SJSA1 (cell line): ENCODE measurements at places on chromosomes 7 and 10. TPM values are rescaled to one million over a fixed set of nuclear protein-coding genes. Genes with fewer than 3 reads are reported as not detected.

GRCh38 chr7:77321300-77321699 is 94.8 kb downstream of the GSAP start:
- no peak for DNase-seq

Gene GDF10
- not detected in 2 replicates for total RNA-seq

- DNase-seq, result no peak
These were observed 50.6 kb downstream of the PRPF18 start for GRCh38 chr10:13637303-13637856.

Gene CYP3A7
- total RNA-seq, result not detected in 2 replicates

DNA sequence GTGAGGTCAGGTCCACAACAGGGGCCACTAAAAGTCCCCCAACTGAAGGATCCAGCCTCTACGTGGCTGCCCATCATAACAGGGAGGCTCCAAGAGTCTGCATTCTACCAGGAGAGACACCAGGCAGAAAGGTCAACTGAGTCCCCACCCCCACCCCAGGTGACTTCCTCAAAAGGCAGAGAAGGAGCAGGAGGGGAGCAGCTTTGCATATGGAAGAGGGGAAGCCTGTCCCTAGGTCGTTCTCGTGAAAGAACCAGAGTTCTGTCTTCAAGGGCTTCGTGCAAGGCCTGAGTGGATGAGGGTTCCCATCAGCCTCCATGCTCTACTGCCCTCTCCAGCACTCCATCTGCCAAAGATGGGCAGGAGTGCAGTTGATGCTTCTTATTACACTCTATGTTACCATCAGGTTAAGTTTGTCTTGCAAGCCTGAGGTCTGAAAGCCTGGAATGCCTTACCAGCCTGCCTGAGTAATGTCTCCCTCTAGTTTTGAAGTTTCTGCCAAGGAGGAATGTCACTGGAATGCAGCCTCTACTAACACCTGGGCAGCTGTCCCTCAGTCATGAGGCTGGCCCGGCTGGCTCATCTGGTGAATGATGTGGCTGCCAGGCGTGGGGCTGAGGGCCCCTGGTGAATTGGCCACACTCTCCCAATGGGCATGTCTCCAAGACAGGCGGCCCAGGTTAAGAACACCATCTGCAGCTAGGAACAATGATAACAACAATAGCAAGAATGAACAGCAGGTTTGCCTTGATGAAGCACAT is 54.3 kb upstream of the SMNDC1 start:
- DNase-seq, result no peak

DNA sequence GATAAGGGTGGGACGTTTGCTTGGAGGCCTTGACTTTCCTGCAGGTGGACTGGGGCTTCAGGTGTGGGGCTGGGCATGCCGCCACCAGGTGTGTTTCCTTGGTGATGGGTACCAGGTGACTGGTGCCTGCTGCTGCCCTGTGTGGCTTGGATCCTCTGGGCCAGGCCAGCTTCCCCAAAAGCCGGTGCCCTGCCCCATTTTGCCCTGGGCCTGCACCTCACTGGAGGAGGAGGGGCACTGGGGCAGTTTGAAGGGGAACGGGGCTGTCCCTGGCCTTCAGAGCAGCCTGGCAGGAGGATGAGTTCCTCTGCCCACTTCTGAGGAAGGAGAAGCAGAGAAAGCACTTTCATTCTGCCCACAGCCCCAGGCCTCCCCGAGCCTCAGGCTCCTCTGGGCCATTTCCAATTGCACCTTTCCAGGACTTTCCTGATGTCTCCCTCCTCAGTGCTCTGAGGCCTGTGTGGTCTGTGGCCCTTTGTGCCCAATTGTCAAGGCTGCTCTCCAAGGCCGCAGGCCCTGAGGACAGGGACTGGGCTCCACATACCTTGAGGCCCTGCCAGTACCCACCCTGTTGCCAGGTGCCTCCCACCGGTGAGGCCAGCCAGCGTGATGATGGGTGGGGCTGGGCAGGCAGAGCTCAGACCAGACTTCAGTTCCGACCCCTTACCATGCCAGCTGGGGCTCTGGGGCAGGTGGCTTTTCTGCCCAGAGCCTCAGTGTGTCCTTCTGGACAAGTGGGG is 25.3 kb upstream of the SMARCD3 start:
- no peak for DNase-seq

Gene SEPTIN14
- total RNA-seq, result not detected in 2 replicates

DNA sequence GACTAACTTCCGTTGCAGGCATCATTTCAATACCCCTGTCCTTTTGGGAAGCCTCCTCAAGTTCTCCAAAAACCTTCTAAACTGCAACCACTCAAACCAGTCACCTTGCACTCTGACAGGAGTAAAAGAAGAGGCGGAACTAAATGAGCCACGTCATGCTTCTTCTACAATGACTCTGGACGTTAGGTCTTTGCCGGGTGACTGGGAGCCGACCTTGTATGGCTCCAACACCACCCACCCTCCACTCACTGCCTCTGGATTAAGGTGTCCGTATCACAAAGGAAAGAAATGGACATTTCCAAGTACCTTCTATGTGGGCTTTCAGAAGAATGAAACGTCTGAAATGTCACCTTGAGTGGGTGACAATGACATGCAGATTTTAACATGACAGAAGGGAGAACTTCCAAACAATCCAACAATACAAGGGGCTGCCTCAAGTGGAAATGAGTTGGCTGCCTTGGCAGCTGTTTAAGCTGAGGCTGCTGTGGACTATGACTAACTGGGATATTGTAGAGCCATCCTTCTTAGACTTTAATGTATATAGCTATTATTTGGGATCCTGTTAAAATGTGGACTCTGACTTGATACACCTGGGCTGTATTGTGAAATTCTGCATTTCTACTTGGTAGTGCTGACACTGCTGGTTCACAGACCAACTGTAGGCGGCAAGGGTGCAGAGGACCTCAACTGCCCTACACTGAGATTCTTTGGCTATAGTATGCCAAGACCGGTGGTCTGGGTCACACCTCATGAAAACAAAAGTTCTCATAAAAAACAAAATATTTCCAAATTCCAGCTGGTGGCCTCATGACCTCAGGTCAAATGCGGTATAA is 33.8 kb upstream of the PDLIM1 start:
- DNase-seq, result no peak

Gene TUBAL3
- total RNA-seq, result not detected in 2 replicates

GRCh38 chr7:26420422-26421019 is 128.9 kb downstream of the SNX10 start:
- DNase-seq, result no peak

DNA sequence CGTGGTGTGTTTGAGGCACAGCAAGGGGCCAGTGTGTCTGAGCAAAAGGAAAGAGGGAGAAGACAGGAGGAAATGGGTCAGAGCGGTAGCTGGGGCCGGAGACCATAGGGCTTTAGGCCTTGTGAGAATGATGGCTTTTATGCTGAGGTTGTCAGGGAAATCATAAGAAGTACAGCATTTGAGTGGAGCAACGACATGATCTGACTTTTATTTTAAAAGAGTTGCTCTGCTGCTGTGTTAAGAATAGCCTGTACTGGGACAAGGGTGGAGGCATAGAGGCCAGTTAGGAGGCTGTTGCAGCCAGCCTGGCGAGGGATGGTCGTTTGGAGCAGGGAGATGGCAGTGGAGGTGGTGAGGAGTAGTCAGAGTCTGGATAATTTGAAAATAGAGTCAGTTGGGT is 174.3 kb downstream of the SNX10 start:
- DNase-seq, result no peak

DNA sequence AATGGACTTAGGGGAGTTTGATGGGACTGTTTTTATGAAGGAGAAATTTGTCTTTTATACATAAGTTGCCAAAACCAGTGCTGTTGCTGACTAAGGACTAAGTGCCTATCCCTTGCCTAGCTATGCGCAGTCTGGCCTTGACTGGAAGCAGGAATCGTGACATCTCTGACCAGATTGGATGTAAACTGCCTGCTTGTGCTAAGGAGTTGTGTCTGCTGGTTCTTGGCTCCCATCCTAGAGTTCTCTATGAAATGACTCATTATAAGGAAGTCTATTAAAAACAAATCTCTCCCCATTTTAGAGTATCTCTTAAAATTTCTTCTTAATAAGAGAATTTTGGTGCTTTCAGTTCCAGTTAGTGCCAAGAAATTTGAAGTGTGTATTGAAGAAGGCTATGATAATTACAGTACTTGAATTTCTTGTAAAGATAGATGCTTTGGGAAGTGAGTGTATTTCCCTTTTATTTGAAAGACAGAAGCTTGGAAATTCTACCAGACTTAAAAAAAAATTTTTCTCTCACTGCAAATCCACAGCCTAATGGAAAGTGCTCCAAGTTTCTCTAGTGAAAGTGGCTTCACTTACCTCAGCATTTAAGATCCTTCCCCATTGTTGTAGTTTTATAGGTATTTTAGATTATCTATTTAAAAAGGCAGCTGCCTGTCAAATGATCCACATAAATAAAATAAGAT is 77.6 kb downstream of the BICC1 start:
- peak; percentile 63 for DNase-seq

- DNase-seq, result no peak
These were observed 112.8 kb downstream of the SEMA3D start for GRCh38 chr7:85074016-85074415.

Gene DDC
- not detected in 2 replicates for total RNA-seq

Gene GLI3
- total RNA-seq, result 0.91 and 1.7 TPM in 2 replicates

DNA sequence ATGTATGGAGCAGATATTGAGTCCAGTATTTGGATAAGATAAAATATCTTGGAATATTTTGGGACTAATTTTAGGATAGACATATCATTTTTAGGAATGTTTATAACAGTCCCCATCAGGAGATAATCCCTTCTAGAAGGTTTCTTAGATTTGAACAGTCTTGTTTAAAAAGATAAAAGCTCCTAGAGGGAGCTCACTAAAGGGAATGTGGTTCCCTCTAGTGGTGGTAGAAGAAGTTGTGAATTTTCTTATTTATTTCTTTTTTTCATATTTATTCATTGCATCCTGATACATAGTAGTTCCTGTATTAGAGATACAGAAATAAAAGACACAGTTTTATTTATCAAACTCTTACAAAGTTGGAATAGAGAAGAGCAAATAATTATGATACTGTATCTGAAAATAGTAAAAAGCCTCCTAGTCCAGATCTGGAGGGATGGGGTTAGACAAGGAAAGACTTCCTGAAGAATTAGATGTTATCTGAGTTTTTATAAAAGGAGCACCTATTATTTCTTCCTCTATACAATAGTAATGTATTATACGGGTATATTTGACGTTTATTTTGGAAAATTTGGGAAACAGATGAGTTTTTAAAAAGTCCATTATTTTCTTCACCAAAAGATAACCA is 24.5 kb upstream of the KLF14 start:
- peak; percentile 48 for DNase-seq

GRCh38 chr10:62386356-62387320 is 12.5 kb downstream of the ZNF365 start:
- no peak for DNase-seq

Gene NPC1L1
- not detected in 2 replicates for total RNA-seq

Gene RPEL1
- 0.13 TPM in 1 of 2 replicates, not detected in the other for total RNA-seq

GRCh38 chr7:96959135-96959534 is 46.2 kb upstream of the DLX6 start:
- DNase-seq, result no peak

- no peak for DNase-seq
These were observed 380.3 kb upstream of the SEMA3C start for GRCh38 chr7:81298951-81299666.

- DNase-seq, result no peak
These were observed 98.9 kb upstream of the ARHGAP21 start for GRCh38 chr10:24822590-24822989.

DNA sequence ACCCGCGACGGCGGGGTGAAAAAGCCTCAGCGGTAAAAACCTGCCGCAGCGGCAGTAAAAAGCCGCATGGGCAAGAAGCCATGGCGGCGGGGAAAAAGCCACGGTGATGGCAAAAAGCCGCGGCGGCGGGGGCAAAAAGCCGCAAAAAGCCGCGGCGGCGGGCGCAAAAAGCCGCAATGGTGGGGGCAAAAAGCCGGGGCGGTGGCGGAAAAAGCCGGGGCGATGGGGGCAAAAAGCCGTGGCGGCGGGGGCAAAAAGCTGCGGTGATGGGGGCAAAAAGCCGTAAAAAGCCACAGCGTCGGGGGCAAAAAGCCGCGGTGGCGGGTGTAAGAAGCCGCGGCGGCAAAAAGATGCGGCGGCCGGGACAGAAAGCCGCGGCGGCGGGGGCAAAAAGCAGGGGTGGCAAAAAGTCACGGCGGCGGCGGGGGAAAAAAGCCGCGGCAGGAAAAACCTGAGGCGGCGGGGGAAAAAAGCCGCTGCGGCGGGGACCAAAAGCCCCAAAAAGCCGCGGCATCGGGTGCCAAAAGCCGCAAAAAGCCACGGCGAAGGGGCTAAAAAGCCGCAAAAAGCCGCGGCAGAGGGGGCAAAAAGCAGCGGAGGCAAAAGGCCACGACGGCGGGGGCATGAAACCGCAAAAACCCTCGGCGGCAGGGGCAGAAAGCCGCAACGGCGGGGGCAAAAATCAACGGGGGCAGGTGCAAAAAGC is 488.5 kb downstream of the ZNF33B start:
- no peak for DNase-seq

- no peak for DNase-seq
These were observed 386.7 kb downstream of the PHTF2 start for GRCh38 chr7:78185149-78185745.

DNA sequence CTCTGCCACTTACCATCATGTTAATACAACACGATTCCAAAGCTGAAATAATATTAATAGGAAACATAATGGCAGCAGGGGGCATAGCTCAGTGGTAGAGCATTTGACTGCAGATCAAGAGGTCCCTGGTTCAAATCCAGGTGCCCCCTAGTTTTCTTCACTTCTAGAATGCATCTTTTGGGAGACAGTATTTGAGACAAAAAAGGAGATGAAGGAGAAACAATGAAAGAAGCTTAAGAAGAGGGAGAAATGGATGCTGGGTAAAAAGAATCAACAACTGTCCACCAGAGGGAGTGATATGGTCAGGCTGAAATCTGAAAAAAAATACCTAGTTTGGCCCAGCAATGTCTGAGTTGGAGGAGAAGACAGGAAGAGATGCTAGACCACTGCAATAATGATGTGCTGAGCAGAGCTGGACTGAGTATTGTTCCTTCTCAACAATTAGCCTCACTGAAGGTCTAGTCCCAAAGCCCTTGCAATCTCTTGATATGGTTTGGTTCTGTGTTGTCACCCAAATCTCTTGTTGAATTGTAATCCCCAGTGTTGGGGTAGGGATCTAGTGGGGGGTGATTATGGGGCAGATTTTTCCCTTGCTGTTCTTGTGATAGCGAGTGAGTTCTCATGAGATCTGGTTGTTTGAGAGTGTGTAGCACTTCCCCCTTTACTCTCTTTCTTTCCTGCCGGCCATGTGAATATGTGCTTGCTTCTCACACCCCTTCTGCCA is 48.3 kb downstream of the ZNF783 start:
- no peak for DNase-seq

Gene EBLN1
- not detected in 2 replicates for total RNA-seq

Gene SLC39A12
- total RNA-seq, result not detected in 2 replicates

Gene HBP1
- 44.8 and 45.5 TPM in 2 replicates for total RNA-seq

Gene CCL24
- 0.45 TPM in 1 of 2 replicates, not detected in the other for total RNA-seq
